ENCODE measurements at places on chromosomes 1 and 21. TPM values are rescaled to one million over a fixed set of nuclear protein-coding genes. Genes with fewer than 3 reads are reported as not detected.

- no peak overlapping the region for H3K27ac ChIP-seq
- DNase-seq = no peak
- no peaks in the 10 kb centered on the region for H3K27me3 ChIP-seq
- no peaks in the 10 kb centered on the region for H3K36me3 ChIP-seq
Observed at GRCh38 chr1:190688096-190688495, 210.4 kb upstream of the BRINP3 start.

The KCNE2 gene
- total RNA-seq = not detected

The OPN3 gene
- 11.6 TPM for total RNA-seq

DNA sequence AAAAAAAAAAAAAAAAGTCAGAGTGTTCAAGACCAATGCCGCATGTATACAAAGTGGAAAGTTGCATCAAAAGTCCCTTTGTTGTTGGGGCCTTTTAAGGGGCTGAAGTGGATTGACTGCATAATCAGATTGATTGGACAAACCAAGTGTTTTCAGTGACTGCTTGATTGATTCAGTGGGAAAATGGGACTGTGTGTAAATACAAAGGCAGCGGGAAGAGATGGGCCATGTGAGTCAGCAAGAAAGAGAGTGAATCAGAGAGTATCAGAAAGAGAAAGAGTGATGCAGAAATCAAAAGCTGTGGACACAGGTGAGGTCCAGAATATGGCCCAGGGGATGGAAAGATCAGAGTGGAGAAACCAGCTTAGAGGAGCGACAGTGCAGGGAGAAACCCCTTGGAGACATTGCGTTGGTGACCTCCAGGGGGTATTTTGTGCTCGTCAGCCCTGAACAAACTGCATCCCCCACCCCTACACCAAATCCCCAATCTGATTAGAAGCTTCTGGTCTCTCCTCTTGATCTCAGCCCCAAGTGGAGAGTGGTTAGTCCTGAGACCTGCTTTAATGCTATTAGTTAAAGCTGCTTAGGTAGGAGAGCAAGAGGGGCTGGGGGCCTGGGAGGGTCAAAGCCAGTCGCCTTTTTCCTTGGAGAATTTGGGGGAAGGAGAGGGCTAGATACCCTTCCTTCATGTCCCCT, 5.1 kb upstream of the ETV3L start:
- no peaks in the 10 kb centered on the region for H3K36me3 ChIP-seq
- peaks cover 14% of the 10 kb centered on the region for H3K4me1 ChIP-seq
- no peak overlapping the region for H3K4me3 ChIP-seq
- peaks cover 48% of the 10 kb centered on the region for H3K27me3 ChIP-seq
- DNase-seq = no peak

DNA sequence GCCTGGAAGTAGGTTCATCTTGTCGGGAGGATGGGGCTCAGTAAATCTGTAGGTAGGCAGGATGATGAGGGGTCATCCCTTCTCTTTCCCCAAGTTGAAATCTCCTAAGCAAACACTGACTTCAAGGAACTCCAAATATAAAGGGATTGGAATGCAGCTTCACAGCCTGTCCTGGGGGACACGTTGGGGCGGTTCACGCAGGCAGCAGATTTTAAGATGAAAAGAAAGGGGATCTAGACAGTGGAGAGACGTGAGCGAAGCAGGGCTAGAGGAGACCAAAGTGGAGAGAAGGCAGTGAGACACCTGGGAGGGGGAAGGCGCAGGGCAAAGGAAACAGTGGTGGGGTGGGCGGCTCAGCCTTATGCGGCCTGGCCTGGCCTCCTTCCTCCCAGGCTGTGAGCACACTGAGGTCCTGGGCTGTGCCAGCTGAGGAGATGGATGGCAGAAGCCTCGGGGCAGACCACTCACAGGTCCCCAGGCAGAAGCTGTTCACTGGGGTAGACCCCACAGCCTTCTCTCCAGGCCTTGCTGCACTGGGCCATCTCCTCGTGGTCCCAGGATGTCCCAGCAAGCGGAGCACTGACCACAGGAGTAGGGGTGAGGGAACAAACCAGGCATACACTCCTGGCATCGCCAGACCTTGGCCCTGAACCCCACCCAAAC, 51.7 kb downstream of the TOR1AIP2 start:
- H3K27me3 ChIP-seq = peaks cover 3% of the 10 kb centered on the region
- H3K36me3 ChIP-seq = no peaks in the 10 kb centered on the region
- peaks cover 3% of the 10 kb centered on the region for H3K4me1 ChIP-seq
- H3K27ac ChIP-seq = no peak overlapping the region
